ENCODE measurements at places on chromosomes 2 and 18.
A peak's percentile ranks its signal among the peaks of the same experiment; 100 is the strongest.

DNA sequence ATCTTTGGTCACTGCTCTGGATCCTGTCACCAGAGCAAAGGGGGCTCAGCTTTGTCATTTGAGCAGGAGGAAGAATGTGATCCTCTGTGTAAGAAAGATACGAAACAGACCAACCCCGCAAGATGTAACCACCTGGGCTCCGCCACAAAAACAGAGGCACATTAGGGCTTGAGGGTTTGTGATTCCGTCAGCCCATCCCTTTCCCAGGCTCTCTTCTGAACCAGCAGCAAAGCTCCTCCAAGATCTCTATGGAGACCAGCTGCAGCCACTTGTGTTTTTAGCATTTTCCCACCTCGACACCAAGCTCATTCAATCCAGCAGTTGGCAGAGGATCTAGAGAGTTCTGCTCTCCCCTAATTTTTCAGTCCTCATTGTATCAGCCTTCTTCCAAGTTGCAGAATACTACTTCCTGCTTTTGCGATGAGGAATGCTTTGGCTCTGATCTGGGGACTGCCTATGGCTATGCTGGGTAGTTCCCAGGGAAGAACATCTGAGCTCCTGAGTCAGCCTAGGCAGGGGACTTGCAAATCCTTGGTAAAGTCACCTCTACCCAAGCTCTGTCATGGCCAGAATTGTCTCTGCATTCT is 139.6 kb upstream of the RAB12 start:
- no peak for DNase-seq

GRCh38 chr2:61469424-61470121 is 1.3 kb downstream of the USP34 start:
- DNase-seq = peak; percentile 14

DNA sequence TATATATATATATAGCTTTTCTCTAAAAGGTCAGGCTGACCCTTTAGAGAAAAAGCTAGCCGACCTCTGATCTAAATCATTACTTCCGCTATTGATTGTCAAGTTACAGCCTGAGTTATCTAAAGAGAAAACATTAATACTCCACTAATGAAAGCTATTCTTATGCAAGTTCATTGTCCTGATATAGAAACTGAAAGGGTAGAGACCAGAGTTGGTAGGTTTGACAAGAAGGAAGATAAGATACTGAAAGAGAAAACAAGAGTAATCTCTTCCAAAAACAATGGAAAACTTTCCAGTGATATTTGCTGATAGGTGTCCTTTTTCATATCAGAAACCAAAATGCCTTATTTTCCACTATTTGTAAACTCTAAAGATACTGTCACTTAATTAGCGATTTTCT is 62.8 kb upstream of the SLC39A10 start:
- DNase-seq = no peak

DNA sequence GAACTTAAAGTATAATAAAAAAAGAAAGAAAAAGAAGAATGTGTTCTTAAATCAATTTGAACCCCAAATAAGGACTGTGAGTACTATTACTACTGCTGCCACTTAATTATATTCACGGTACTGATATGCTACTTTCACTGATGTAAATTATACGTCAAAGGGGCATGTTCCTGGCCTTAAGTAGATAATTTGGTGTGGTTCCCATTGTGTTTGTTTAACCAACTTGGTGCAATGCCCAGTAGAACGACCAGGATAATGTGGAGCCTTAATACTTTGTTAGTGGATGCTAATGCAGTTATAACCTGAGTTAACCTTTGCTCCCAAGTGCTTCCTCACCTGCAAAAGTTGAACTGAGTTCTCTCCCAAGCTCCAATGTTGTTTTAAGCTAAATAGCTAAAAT is 142.0 kb downstream of the NR4A2 start:
- no peak for DNase-seq

DNA sequence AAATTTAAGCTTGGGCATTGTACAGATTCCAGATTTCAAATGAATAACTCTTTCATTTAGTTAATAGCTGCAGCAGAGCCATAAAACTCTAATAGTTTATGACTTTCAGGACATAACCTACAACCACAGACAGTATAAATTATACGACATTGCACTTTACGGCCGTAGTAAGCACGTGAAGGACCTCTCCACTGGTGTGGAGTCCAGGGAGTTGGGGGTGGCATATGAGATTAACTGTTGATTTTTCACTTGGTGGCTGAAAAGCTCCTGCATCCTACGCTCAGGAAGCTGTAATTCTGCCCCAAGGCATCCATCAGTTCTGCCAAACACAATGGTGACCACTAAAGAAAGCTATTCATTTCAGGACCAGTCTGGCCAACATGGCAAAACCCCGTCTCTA is 376.2 kb downstream of the SOX11 start:
- no peak for DNase-seq

Measured in CD8-positive, alpha-beta memory T cell (primary cell).